T-cell (primary cell): ENCODE measurements at places on chromosomes 6 and 20.

DNA sequence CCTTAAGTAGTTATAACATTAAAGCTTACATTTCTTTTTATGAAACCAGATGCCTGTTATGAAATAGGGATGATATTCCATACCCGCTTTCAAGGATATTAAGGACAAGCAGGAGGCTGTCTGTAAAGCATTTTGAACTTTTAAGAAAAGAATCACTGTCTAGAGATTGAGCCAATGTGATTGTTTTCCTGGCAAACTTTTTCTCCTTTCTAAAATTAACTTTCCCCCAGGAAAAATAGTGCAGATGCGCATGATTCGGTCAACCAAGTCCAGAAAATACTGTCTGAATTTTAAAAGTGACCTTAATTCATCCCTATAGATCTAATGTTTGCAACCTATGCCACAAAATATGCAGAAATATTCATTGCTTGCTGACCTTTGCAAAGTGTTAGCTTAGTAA is 15.1 kb upstream of the DEK start:
- no peak for DNase-seq

DNA sequence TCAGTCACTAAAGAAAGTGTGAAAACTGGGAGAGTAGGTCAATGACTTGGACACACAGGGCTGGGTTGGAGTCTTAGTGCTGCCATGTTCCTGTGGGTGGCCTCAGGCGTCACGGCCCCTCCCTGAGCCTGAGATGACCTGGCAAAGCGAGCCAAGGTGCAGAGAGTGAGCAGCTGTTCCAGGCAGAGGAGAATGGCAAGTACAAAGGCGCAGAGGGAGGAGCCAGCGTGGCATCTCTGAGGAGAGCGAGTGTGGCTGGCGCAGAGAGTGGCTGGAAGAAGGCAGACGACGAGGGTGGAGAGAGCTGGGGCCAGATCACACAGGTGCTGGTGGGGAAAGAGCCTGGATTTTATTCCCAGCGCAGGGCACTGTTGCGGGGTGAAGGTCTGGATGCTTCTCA is 20.6 kb upstream of the CHMP4B start:
- no peak for DNase-seq

DNA sequence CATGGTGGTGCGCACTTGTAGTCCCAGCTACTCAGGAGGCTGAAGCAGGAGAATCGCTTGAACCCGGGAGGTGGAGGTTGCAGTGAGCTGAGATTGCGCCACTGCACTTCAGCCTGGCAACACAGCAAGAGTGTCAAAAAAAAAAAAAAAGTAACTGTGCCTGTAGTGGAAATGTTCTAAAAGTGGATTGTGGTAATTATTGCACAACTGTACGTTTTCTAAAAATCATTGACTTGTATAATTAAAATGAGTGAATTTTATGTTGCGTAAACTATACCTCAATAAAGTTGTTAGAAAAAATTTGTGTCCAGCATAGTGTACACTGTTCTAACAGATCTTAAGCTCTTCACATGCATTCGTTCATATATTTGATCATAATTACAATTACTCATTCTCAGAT is 5.5 kb downstream of the SEC23B start:
- DNase-seq = no peak

GRCh38 chr6:23851522-23851921 is 274.5 kb upstream of the NRSN1 start:
- no peak for DNase-seq

DNA sequence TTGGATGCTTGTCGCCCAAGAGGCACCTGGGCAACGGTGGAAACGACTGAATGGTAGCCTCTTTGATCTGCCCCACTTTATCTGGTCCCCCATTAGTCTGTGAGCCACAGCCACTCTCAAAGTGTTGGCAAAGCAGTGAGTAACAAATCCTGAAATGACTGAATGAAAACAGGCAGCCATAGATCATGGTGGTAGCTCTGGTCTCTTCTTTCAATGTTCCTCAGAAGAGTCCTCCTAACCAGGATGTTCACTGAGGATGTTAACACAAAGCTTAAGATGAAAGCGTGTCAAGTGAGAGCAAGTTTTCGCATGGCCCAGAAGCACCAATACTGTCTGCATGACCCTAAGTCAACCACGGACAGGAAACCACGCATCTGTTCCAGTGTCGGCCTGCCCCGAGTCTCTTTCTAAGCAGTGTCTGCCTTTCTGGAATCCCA is 107.3 kb downstream of the IRF4 start:
- DNase-seq = no peak

GRCh38 chr20:19605786-19606485 is 152.1 kb upstream of the RIN2 start:
- no peak for DNase-seq

- no peak for DNase-seq
These were observed 52.9 kb downstream of the ZBTB9 start for GRCh38 chr6:33507261-33507660.

DNA sequence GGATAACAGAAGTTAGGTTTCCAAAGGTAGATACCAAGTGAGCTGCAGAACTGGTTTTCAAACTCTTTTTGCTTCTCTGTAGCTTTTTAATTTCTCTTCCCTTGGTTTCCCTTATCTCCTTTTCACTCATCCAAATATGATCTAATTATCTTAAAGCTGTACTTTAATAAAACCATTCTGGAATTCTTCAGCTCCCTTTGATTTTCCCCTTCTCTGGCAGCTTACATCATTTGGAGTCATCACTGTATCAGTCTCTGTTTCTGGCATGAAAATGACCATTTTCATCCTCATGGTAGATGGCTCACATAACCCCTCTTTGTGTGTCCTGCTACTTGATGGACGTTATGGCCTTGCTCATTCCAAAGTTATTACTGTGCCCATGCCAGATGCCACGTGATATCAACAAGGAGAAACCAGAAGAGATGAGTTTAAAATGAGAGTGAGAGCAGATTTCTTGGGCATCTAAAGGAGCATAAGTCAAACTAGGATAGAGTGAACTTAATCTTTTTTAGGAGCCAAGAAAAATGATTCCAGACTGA is 620.2 kb downstream of the QKI start:
- DNase-seq = no peak

GRCh38 chr20:37194621-37195417 is 15.5 kb upstream of the MROH8 start:
- no peak for DNase-seq

DNA sequence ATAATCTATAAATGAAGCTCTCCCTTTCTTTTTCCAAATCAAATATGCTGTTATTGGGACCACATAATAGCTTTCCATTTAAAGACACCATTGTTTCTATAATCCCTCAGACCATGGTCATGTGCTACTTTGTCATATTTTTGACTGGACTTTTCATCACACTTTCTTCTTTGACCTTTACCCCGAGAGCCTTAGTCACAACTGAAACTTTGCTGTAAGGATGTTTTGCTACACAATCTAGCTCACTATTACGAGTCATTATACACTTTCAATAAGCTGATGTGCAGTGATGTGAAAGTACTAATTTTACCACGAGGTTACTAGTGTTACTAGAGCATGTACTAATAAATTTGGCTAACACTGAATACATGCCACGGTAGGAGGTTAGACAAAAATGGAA is 367.2 kb upstream of the RUNX2 start:
- DNase-seq = no peak

- DNase-seq = no peak
These were observed 103.6 kb downstream of the VIP start for GRCh38 chr6:152854086-152854795.

DNA sequence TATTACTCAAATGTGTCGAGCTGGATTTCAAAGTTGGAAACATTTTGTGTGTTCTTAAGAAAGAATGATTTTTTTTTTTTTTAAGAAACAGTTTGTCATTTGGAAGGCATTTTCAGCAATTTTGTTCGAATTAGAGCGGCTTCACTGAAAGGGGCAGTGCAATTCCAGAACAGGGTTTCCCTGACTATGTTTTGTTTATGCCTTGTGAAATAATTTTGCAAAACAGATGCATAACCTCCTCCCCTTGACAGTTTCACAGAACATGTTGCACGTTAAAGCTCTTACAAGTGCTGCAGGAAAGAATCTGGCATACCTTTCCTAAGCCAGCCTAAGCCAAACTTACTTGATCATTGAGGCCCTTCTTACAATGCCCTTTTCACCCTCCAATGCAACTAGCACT is 216.0 kb upstream of the SSTR4 start:
- no peak for DNase-seq

DNA sequence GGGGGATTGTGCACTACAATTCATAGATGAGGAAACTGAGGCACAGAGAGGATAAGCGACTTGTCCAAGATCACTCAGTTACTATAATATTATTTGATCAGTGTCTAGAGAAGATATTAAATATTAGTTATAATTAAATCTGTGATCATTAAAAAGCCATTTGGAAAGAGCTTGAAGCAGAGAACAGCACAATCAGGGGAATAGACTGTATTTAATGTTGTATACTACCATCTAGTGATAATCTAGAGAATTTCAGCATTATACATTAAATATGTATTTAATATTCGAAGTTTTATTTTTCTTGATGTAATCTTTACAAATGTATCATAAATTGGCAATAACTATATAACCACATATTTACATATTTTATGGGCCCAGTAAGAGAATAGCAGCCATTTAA is 20.1 kb upstream of the MTCL3 start:
- DNase-seq = no peak

GRCh38 chr6:21596949-21597682 is 3.6 kb downstream of the SOX4 start:
- DNase-seq = no peak

- no peak for DNase-seq
These were observed 46.3 kb downstream of the HIVEP1 start for GRCh38 chr6:12058172-12058961.

DNA sequence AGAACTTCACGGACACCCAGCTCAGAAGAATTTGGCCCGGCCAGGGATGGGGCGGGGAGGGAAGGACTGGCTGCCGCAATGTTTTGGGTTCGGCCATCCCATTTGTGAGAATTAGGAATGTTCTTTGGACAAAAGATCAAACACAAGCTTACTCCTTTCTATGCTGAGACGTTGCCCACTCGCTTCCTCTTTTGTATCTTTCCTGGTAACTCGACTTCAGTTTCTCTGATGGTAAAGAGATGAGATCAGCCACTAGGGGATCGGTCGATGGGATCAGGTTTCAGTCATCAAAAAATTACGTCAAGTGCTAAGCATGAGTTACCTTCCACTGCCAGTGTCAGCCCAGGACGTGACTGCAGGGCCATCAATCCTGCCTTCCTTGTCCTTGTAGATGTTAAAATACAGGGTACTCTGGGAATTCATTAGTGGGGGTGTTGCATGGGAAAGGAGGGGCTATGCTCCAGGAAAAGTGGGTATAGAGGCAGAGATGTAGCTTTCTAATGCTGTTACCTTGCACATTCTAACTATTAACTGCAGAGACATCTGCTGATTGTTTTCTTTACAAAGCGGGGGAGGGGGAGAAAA is 190.2 kb downstream of the TSHZ2 start:
- DNase-seq = no peak
